ENCODE measurements at places on chromosomes 12 and 14. TPM values are rescaled to one million over a fixed set of nuclear protein-coding genes. Genes with fewer than 3 reads are reported as not detected.

- H3K27me3 ChIP-seq, result no peaks in the 10 kb centered on the region
- no peak overlapping the region for H3K27ac ChIP-seq
- H3K36me3 ChIP-seq, result no peaks in the 10 kb centered on the region
- DNase-seq, result no peak
- H3K4me3 ChIP-seq, result no peak overlapping the region
Measured at GRCh38 chr12:107490010-107490409, 195.6 kb upstream of the PWP1 start.

INHBC gene
- 1.8 TPM for total RNA-seq

KRT86 gene
- total RNA-seq, result not detected

DNA sequence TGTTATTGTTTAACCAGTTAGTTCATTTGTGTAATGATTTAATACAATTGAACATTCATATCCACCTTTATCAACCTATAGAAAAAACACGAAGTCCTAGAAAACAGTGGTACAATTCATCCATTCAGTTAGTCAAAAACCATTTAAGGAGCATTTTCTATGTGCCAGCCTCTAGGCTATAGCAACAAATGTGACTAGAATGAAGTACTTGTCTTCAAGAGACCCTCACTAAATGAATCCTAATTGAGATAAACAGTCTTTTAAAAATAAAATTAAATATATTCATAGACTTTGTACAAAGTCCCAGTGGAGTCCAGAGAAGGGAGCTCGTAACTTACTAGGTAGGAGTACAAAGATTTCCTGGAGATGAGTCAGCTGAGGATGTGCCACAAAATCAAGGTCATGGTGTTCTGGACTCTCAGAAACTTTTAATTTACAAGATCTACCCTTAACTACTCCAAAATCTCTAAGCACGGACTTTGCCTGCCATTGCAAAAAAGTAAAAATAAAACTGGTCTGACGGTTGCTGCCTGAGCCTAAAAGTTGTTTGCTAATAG is 430.7 kb upstream of the DCN start:
- H3K27me3 ChIP-seq, result no peaks in the 10 kb centered on the region
- no peaks in the 10 kb centered on the region for H3K4me1 ChIP-seq
- no peak overlapping the region for H3K27ac ChIP-seq

DNA sequence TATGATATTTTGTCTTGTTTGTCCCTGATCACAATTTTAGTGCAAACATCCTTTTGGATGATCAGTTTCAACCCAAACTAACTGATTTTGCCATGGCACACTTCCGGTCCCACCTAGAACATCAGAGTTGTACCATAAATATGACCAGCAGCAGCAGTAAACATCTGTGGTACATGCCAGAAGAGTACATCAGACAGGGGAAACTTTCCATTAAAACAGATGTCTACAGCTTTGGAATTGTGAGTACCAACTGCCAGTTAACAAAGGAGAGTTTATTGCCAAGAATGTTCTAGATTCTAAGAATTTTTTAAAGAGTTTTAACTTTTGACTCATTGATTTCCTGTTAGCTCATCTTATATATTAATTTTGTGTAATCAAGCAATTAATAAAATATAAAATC is 55.4 kb downstream of the IRAK3 start:
- H3K27me3 ChIP-seq, result no peaks in the 10 kb centered on the region
- DNase-seq, result no peak

Data from hepatocyte (in vitro differentiated cells).